Tongue (tissue), 3 donors: ENCODE measurements at places on chromosomes 12 and 14. TPM values are rescaled to one million over a fixed set of nuclear protein-coding genes. Genes with fewer than 3 reads are reported as not detected.

DNA sequence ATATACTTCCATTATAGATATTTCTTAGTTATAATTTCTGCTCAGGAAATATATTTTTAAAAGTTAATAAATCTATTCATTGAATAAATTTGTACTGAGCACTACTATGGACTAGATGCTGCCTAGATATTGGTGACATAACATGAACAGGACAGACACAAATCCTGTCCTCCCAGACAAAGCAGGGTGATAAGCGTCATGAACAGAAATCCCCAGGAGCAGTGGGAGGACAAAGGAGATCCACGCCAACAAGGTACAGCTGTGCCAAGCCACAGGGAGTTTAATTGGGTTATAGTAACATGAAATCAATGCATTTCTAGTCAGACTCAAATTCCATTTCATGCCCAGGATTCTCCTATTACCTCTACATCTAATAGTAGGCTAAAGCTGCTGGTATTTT, 171.8 kb upstream of the CPNE8 start:
- no peak for DNase-seq

The HOXC12 gene
- total RNA-seq: not detected

The TPPP2 gene
- not detected for total RNA-seq

GRCh38 chr12:54257332-54257731, 22.6 kb downstream of the CBX5 start:
- DNase-seq: no peak

DNA sequence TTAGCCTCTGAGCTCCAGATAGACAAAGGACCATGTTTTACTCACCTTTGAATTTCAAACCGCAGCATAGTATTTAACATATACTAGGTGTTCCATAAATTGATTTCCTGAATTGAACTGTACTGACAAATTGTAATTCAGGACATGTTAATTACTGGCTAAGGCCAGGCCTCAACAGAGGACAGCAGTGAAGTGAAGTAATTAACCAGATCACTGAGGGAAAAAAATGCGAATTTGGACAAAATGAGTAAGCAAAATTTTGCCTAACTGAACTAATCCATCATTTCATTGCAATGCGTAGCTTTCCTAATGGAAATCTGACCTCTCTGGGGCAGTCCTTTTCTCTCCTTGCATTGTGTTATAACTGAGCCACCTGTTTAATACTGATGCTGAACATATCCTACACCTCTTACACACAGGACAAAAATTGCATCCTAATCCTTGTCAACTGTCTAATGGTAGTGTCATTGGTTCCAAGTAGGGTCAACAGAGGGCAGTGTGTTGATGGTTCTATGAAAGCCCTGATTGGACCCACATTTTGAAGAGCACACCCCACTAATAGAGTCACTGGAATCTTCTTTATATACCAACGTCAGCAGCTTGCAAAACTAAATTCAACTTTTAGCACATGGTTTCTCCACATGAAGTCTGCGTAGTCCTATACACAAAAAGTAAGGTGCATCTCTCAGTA, 148.4 kb downstream of the SLC25A21 start:
- no peak for DNase-seq

GRCh38 chr12:92596383-92596782, 106.4 kb upstream of the PLEKHG7 start:
- DNase-seq: peak; percentile 20

- DNase-seq: no peak
These were observed 201.6 kb upstream of the KITLG start for GRCh38 chr12:88781909-88782308.

- DNase-seq: no peak
These were observed 686 bp downstream of the MCRS1 start for GRCh38 chr12:49567302-49567610.

The RASSF9 gene
- 4.3 TPM for total RNA-seq

DNA sequence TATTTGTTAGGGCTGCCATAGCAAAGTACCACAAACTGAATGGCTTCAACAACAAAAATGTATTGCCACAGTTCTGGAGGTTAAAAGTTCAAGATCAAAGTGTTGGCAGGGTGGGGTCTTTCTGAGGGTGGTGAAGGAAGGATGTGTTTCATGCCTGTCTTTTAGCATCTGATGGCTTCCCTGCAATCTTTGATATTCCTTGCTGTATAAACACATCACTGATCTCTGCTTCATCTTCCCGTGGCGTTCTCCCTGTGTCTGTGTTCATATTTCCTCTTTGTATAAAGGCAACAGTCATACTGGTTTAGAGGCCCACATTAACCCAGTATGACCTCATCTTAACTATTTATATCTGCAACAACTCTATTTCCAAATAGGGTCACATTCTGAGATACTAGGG, 167.5 kb downstream of the BTG1 start:
- DNase-seq: no peak
